Activated CD8-positive, alpha-beta memory T cell treated with anti-CD3 and anti-CD28 coated beads for 24 hours (primary cell): ENCODE measurements at places on chromosomes 7 and 10.

DNA sequence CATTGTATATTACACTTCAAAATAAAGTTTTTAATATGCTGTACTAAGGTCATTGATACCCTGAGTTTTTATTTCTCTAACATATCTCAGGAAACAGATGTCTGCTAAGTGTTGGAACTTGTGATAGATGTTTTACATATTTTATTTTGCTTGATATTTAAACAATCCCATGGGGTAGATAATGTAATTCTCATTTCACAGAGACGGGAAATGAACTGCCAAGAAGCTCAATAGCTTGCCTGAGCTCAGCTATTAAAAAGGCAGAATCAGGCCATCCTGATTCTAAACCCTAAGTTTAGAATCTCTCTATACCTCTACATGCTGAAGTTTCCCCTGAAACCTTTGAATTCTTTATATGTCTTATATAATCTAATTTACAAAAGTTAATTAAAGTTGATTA is 126.3 kb downstream of the LRRC18 start:
- no peak for DNase-seq

GRCh38 chr10:110629680-110630191 is 14.4 kb upstream of the RBM20 start:
- no peak for DNase-seq

GRCh38 chr7:138890499-138891445 is 90.4 kb downstream of the KIAA1549 start:
- peak; percentile 42 for DNase-seq

- DNase-seq: no peak
Observed at GRCh38 chr10:21146436-21146789, 249.3 kb upstream of the NEBL start.

DNA sequence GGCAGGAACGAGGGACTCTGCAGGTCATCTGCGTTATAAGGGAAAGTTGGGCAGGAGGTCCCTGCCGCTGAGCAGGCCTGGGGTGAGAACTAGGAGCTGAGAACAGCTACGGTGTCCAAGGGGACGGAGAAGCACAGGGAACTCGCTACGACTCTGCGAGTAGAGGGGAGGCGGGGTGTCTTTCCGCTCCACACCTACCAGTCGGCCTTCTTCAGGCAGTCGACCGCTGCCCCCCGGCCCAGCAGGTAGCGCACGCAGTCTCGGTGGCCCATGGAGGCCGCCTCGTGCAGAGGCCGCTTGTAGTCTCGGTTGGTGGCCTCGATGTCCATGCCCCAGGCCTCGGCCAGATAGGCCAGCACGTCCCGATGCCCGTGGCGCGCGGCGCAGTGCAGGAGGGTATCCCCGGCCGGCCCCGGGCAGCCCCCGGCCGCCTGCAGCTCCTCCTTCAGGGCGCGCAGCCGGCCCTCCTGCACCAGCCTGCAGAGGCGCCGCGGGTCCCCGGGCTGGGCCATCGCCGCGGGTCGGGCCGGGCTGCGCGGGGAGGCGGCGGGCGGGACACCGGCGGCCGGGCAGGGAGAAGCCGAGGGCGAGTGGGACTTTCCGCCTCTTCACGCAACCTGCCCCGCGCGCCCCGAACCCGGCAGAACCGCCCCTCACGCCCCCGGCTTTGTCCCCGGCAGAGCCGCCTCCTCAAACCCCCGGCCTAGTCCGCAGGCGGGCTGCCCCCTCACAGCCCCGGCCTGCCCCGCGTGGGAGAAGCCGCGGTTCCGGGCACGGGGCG is 660 bp downstream of the ANKRD16 start:
- peak; percentile 79 for DNase-seq

DNA sequence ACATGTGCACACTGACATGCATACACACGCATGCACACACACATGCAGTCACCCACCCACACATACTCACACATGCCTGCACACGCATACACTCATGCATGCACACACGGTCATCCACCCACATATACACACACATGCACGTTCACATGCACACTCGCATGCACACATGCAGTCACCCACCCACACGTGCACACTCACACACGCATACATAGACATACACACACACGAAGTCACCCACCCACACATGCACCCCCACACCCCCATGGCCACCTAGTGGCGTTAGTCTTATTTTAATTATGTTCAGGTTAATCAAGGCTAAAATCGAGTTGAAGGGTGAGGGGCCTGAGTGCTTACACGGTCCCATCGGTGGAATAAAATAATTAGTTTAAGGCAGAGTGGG is 96.8 kb downstream of the DNAJB6 start:
- no peak for DNase-seq

GRCh38 chr7:83362871-83363550 is 200.3 kb upstream of the PCLO start:
- no peak for DNase-seq

GRCh38 chr10:49398000-49398861 is 2.3 kb upstream of the DRGX start:
- peak; percentile 80 for DNase-seq

GRCh38 chr7:30829471-30829870 is 58.3 kb downstream of the MINDY4 start:
- DNase-seq: no peak

DNA sequence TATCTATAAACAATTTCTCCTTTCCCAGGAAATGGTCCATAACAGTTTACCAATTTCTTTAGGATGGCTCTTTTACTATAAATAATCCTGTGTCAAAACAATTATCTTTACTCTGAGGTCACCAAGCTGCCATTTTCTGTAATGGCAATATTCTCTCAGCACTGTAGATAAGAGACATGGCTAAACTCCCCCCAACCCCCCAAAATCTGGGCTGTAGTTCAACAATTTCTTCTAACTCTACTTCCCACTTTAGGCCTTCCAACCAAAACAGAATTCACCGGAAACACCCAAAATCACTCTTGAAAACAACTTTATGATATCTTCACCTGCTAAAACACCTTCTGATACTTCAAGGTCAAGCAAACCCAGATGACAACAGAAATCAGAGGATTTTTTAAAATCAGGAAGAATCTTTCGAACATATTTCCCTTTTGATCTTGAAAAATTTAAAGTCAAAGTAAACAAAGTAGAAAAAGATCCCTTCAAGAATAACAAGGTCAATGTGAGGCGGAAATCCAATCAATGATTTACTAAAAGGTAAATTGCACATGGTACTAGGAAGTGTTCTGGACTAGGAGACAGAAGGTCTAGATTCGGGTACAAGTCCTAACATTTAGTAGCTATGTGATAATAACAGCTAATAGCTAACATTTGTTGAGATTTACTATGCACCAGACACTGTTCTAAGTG is 176.8 kb downstream of the CPEB3 start:
- no peak for DNase-seq
